Stimulated activated naive CD4-positive, alpha-beta T cell (primary cell): ENCODE measurements at places on chromosomes 3 and 15.

GRCh38 chr3:119628816-119629445 is 31.2 kb downstream of the PLA1A start:
- DNase-seq, result no peak

DNA sequence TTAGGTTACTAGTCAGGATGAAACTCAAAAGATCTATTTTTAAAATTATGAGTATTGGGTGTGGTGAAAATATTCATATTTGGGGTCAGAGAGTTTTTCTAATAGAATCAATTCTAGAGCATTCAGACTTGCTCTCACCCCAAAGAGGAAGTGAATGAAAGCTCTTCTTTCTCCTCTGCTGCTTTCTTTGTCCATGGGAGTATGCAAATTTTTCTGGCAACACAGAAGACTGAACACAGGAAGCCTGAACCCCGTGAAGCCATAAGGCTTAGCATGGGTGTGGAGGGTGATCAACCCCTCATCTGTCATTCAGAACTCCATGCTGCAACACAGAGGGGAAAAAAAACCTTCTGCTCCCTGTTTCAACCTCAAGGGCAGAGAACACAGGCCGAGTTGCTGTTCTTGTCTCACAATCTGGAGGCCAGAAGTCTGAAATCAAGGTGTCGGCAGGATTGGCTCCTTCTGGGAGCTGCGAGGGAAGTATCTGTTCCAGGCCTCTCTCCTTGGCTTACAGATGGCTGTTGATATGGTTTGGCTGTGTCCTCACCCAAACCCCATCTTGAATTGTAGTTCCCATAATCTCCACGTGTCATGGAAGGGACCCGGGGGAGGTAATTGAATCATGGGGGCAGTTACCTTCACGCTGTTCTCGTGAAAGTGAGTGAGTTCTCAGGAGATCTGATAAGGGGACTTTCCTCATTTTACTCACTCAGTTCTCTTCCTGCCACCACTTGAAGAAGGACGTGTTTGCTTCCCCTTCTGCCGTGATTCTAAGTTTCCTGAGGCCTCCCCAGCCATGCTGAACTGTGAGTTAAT is 33.7 kb upstream of the CD47 start:
- peak; percentile 73 for DNase-seq

DNA sequence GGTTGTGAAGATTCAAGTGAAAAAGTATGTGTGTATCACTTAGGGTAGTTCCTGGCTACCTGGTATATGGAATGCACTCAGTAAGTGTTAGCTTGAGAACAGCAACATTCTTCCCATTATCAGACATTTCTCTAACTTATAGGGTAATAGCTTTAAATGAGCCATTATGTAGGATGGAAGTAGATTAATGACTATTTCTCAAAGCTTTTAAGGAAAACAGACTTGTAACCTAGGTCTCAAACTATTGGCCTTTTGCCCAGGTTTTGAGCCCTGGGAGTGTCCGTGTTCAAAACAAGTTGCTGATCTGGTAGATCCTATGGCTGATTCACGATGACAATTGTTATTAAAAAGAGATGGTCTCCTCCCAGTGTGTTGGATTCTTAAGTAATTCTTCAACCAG is 129.1 kb upstream of the UMPS start:
- no peak for DNase-seq

GRCh38 chr3:64141476-64141875 is 83.8 kb downstream of the PRICKLE2 start:
- DNase-seq, result no peak

DNA sequence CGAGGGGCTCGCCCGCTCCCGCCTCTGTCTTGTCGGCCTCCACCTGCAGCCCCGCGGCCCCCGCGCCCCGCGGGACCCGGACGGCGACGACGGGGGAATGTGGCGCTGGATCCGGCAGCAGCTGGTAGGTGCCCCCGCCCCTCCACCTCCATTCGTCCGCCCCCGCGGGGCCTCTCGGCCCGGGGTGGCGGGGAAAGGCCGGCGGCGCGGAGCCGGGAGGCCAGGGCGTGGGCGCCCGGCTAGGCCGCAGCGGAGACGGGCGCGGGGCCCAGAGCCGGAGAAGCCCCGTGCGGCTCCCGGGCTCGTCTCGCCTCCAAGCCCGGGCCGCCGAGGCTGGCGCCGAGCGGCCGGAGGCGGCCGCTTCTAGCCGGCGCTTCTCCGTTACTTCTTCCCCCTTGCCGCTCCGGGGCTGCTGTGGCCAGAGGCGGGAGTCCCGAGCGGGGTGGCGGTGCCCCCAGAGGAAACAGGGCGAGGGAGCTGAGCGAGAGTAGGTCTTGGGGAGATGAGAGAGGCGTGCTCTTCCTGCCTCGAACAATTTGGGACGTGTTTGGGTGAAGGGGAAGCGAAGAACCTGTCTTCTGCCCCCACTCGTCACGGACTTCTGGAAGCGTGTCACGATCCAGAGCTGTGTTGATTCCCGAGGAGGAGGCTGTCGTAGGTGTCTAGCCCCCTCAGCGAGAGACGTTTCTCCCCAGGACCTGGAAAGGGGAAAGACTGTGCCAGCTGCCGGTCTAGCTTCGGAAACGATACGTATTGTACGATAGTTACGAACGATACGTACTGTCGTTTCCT is 555 bp downstream of the ATP11B start:
- peak; percentile 59 for DNase-seq

DNA sequence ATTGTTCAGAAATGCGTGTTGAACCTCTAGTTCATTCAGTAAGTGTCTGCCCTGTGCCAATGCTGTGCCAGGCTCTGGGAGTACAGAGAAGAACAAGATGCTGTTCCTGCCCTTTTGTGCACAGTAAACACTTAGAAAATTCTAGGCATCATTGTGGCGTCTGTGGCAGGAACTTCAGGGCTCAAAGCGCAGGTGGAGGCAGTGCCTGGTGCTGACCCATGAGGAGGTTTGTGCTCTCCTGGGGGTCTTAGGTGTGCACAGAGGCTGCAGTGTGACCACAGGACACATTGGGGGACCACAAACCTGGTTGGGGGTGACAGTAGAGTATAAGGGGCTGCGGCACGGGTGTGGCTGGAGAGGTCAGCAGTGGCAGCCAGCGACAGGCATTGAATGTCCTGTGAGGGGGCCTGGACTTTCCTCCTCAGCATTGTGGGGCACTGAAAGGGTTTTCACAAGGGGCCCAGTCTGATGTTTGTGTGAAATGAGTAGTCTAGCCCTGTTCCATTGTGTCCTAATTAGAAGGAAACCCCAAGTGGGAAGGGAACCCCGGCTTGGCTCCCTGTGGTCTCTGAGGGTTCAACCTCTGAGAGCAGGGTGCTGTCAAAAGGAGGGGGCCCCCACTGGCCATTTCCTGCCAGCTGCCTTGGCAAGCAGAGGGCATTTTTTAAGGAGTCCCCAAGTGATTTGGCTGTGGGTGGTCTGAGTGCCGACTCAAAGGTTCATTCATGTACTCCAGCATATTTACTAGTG is 20.9 kb downstream of the MRAS start:
- no peak for DNase-seq

DNA sequence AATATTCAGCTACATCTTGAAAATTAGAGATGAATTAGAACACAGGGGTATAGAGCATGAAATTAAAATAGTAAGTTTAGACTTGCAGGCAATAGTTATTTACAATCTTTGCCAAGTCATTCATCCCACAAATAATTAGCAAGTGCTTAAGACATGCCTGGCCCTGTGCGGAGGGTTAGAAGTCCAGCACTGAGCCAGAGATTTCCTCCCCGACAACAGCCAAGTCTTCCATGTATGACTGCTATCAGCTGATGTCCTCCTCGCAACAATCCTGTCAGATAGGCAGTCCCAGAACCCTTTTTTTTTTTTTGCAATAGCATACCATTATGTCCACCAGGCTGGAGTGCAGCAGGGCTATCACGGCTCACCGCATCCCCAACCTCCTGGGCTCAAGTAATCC is 14.6 kb downstream of the SIN3A start:
- no peak for DNase-seq

- DNase-seq, result no peak
These were observed 158.7 kb downstream of the GHSR start for GRCh38 chr3:172289583-172289982.

DNA sequence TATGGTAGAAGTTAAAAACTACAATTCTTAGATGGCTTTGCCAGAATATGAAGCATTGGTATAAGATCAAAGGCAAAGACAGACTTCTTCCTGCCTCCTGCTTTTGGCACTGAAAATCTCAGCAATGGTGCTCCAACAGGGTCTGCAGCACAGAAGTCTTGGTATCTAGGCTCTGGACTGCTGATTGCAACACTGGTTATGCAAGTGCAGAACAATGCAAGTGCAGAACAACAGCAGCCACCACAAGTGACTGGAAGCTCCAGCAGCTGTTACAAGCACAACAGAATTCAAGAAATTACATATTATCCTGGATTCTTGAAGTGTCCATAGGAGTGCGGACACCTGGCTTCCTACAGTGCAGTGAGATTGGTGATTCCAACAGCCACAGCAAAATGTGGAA is 33.7 kb downstream of the ZBTB20 start:
- DNase-seq, result no peak

- no peak for DNase-seq
These were observed 34.5 kb downstream of the RUVBL1 start for GRCh38 chr3:128089135-128089534.

DNA sequence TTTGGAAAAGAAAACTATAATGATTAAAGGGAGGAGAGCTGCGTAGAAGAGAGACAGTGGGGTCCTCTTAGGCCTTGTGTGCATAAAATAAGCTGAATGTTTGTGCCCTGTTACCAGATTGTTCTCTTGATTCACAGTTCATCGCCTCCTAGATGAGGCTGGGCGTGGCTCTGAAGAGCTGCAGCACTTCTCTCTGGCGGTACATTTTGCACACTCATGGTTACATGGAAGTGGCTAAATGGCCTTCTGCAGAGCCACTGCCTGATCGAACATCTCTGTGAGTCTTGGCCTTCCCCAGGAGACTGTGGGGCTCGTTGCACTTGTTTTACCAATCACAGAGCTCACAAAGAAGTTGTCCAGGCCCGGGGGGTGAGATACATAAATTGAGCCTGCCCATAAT is 208.8 kb downstream of the GABRG3 start:
- DNase-seq, result no peak

- DNase-seq, result no peak
These were observed 1012.7 kb upstream of the CADM2 start for GRCh38 chr3:83946049-83946448.

- DNase-seq, result no peak
These were observed 58.5 kb downstream of the BBX start for GRCh38 chr3:107581230-107581629.

- DNase-seq, result no peak
These were observed 153.3 kb downstream of the ULK4 start for GRCh38 chr3:41808618-41809017.

DNA sequence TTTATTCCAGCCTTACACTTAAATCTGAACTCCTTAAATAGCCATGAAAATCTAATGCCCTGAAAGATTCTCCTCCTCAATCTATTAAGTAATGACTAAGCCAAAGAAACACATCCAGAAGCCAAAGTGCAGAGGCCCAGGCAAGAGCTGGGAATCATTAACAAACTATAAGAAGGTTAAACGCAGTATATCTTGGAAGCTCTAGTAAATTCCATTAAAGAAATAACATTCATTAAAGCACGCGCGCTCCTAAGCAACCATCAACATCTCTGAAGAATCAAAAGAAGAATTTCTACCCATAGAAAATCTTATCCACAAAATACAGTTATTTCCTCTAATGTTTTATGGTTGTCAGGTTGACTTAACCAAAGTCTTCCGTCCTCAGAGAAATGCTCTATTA is 29.5 kb downstream of the MB21D2 start:
- DNase-seq, result no peak

DNA sequence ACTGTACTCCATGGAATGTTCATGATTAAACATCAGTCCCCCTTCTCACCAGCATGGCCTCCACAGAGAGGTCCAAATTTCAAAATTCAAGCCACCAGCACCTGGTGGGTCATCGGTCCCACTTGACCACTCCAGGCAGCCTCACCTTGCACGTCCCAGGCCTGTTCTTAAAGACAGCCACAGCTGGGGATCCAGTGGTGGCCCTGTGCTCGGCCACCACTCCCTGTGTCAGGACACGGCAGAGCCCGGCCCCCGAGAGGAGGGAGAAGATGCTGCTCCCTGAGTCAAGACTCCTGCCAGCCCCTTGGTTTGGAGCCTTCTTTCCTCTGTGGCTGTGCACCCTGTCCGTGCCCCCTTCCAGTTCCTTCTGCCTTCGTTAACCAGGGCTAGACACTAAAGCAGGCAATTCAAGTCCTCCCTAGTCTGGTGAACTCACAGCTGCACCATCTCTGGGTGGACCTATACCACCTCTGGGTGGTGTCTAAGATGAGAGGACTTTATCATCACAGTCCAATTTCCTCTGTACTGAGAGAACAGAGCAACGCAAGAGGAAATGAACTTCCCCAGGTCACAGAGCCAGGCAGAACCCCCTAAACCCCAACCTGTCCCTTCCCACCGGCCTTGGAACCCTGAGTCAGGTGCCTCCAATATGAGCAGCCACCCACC is 97.1 kb downstream of the MEGF11 start:
- no peak for DNase-seq
